Activated CD8-positive, alpha-beta memory T cell treated with anti-CD3 and anti-CD28 coated beads, Interleukin-2, amount 10 ng/mL, durations not matched to agents 7 days and 5 days (primary cell): ENCODE measurements at places on chromosomes 4 and X. TPM values are rescaled to one million over a fixed set of nuclear protein-coding genes. Genes with fewer than 3 reads are reported as not detected.

Gene TMEM154
- total RNA-seq = 23.9 TPM

Gene HAND2
- not detected for total RNA-seq

Gene TEX13A
- not detected for total RNA-seq

Gene CXorf65
- total RNA-seq = 12.1 TPM

Gene MAGED4
- 0.32 TPM for total RNA-seq

Gene PAK3
- total RNA-seq = 0.53 TPM

Gene CXXC4
- not detected for total RNA-seq

Gene MAGEA1
- total RNA-seq = not detected

Gene RNF175
- not detected for total RNA-seq

Gene EGF
- not detected for total RNA-seq

Gene EVC
- total RNA-seq = 4.0 TPM

Gene TMSB15C
- total RNA-seq = 4.6 TPM

DNA sequence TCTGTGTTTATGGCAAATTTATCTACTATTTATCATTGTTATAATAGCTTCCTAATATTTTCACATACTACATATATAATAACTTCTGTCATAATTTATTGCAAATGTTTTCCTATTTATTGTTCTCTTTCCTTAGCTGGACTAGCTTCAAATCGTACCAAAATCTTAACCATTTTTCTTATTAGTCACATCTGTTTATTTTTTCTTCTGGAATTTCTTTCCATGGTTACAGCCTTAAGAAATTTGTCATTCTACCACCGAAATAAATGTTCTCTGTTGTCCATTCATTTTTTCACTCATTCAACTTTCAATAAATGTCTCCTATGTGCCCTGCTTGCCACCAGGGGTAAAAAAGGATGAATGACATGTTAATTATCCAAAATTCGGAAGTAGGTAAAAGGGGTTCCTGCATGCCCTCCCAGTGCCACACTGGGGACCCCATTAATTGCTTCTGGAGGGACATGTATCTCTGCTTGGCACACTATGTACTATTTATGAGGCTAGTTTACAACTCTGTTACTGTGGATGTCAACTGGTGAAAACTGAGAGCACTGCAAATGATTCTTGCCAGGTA lies 182.1 kb downstream of the SH3KBP1 start:
- DNase-seq = no peak

DNA sequence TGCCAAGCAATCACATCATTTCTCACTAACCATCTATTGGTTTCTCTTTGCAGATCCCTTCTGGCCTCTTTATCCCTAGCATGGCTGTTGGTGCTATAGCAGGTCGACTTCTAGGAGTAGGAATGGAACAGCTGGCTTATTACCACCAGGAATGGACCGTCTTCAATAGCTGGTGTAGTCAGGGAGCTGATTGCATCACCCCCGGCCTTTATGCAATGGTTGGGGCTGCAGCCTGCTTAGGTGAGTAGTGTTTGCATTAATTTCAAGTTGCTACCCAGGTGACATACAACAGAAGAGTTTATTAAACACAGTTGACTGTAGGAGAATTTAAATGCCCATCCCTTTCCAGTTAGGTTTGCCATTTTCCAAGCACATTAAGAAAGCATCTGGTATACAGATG lies 112.2 kb downstream of the AKAP4 start:
- DNase-seq = no peak

- DNase-seq = no peak
These were observed 3.0 kb upstream of the ZDHHC9 start for GRCh38 chrX:129846716-129847115.

- no peak for DNase-seq
These were observed 1.2 kb upstream of the TMEM47 start for GRCh38 chrX:34658326-34658725.

GRCh38 chr4:173014113-173014558 lies 154.5 kb upstream of the GALNT7 start:
- no peak for DNase-seq

DNA sequence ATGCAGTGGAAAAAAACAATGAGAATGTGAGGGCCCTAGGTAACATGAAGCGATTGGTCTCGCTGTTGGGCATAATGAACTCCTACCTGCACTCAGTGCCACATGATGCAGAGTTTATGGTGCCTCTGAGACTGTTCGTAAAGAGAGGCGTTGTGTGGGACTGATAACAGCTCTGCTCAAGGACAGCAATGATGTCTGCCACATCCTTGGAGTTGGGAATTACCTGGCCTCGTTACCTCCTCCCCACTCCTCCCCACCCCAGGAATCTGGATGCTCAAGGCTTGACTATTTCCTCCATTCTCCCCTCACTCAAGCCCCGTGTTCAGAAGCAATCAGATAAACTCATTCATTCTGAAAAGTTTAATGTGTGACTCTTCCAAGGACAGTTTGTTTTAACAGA lies 148.0 kb upstream of the JADE1 start:
- no peak for DNase-seq

- no peak for DNase-seq
These were observed 45.7 kb upstream of the SLC10A7 start for GRCh38 chr4:146567396-146567795.

- no peak for DNase-seq
These were observed 92.8 kb upstream of the UCP1 start for GRCh38 chr4:140661550-140661949.

DNA sequence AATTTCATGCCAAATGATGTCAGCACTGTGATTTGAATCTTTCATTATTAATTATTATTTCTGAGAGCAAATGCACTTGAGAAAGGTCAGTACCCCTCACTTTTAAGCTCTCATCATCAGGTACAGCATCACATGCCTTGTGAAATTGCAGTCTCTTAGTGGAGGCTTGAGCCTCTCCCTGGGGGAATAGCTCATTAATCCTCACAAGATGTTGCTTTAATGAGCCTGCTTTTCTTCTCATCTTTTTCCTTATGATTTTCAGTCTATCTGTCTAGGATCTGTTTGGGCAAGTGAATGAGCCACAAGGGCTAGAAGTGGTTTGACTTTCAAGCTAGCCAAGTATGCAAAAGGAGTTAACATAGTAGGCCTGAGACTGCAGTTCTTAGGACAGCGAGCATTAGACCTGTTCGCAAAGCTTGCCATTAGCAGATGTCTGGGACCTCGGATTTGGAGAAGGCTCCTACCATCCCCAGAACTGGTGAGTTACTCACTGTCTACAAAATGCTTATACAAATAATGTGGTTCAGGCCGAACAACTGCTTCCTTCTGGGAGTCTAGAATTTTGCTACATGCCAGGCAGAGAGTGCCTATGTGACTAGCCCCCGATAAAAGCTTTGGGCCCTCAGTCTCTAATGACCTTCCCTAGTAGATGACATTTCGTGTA lies 174.5 kb downstream of the IL15 start:
- DNase-seq = no peak

- no peak for DNase-seq
These were observed 147.1 kb downstream of the CPEB2 start for GRCh38 chr4:15149234-15149838.

DNA sequence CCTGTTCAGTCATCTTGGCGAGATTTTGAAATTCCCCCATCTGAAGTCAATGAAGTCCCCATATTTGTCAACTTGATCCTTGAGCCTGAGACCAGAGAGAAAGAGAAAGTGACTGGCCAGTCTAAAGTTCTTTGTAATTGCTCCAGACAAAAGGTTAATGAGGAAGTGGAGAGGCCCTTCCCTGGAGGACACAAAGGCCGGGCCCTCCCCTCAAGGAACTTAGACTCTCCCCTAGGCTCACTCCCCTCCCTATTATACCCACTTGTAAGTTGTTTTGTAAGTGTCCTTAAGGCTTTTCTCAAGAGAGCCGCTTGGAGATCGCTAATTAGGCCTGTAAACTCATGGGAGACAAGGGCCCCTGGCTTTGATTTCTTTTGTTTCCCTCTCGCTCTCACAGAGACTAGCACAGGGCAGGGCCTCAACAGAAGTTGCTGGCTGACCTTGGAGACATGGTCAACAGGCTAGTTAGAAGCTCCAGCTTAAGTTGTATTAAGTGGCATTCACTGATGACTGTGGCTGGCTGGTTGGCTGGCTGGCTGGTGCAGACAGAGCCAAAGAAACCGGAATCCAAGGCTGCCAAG lies 20.3 kb upstream of the GPC4 start:
- no peak for DNase-seq

DNA sequence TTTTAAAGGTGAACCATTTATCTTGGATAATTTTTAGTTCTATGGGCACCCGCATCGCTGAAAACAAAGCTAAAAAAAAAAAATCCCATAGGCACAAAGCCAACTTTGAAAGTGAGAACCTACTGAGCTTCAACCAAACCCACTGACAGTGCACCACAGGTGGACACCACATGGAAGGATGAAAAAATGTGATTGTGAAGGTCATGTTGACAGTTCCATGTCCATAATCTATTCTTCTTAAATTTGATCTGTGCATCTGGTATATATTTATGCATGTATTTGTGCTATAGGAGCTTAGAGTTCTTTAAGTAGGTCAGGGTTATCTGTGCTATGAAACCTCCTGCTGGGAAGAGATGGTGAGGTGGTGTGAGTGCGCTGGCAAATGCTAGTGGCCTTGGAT lies 374.3 kb downstream of the SPRY1 start:
- no peak for DNase-seq

DNA sequence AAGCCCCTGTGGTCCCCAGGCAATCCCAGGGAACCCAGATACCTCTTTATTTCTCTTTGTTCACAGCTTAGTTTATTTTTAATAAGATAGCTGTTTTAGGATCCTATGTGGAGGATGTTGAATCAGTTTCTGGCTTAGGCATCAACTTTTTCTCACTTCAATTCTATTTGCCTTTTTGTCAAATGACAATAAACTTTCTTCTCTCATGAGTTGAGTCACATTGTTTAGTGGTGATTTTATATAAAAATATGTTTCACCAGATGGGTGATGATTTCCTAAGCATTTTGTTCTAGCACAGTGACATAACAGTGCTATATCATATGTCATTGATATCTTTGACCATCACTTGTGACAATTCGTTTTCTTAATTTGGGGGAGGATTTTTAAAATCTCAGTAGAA lies 198.1 kb upstream of the PUDP start:
- DNase-seq = no peak

DNA sequence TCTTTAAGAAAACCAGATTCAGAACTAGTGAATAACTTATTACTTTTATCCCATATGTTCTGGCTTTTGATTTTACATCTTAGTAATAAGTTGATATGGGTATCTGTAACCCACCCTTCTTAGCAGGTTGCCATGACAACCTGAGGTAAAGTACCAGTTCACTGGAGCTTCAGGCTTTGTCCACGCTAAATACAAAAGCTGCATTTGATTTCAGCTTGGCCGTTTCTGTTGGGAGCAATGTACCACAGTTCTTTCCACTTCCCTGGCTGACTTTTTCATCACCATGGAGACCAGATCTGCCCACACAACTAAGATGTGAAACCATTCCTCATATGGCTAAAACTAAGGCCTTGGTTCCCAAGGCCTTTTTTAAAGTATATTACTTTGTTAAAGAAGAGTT lies 26.1 kb downstream of the KLHL34 start:
- DNase-seq = no peak

DNA sequence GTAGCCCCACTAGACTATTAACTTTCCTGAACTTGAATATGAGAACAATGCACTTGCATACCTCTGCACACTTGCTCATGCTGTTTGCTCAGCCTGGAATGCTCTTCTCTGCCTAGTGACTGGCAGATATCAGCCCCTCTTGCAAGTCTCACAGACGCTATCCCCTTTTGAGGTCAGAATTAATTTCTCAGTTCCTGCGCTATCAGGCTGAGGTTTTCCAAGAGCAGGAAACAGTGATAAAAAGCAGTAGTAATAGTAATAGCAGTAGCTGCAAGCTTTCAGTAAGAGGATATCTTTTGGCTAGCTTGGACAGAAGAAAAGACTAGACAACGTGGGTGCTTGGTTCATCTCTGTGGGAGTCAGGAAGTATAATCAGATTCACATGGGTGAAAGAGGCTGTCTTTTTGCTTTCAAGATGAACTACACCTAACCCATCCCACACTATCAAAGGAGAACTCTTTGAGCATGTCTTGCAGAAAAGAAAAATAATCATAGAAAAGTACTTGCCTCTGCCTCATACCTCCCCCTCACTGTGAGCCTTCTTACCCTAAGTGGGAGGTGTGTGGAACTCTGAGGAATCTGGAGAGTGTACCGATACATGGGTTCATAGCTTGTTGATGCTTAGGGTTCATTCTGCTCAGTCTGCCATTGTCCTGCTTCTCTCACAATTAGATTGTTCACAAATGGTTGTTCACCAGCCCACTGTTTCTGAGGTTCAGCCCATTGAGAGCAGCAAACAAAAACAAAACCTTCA lies 11.3 kb upstream of the DRP2 start:
- peak; percentile 39 for DNase-seq

DNA sequence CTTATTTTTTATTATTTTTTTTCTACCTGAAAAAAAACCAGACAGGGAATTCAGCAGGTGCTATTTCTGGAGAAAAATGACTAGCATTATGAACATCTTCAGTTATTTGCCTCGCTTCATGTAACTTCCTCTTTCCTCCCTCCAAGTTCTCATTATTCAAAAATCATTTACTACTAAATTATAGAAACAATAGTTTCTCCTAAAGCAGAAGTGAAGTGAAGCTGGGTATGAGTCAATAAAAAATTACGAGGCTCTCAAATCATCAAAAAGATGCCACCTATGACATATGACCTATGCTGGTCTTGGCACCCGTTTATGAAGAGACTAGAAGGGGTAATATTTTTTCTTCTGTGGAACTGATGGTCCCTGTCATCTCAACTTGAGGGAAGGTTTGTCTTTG lies 145.0 kb upstream of the AADAT start:
- DNase-seq = no peak

GRCh38 chr4:87720094-87720691 lies 70.1 kb downstream of the DMP1 start:
- DNase-seq = no peak

GRCh38 chr4:73676861-73677323 lies 56.7 kb upstream of the RASSF6 start:
- no peak for DNase-seq

DNA sequence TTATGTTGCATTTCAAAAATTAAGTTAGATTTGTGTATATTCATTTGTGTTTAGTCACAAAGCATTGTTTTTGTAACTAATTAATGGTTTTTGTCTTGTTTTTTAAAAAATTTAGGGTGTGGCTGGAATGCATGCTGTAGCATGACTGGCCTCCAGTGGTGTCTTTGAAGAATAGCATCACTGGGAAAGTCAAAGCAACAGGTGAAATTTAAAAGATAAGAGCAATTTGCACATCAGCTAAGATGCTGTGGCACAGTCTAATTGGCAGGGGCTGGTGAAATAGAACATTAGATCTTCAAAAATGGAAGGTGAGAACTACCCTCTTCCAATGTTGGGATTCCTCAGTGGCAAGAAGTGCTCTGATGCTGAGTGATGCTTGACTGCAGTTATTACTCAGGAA lies 45.3 kb downstream of the ANK2 start:
- no peak for DNase-seq

GRCh38 chr4:55136634-55137033 lies 11.2 kb upstream of the KDR start:
- DNase-seq = no peak

DNA sequence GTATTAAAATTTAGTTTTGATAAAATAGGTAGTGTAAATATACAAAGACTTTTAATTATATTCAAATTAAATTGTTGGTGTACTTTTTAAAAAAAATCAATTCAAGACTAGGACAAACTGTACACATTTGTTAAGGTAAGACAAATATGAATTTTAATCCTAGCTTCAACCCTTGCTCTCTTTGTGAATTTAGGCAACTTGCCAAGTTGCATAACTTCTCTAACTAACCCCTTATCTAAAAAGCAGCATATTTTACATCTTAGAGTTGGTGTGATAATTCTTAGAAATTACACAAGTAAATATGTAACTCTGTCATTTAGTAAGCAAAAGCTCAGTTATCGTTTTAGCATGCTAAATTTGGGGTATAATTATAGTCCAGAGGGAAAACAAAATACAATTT lies 78.1 kb upstream of the FSTL5 start:
- DNase-seq = no peak

- DNase-seq = no peak
These were observed 238.8 kb downstream of the USP46 start for GRCh38 chr4:52420330-52420729.
